Naive thymus-derived CD4-positive, alpha-beta T cell (primary cell): ENCODE measurements at places on chromosomes 1 and 21. TPM values are rescaled to one million over a fixed set of nuclear protein-coding genes. Genes with fewer than 3 reads are reported as not detected.
A peak's percentile ranks its signal among the peaks of the same experiment; 100 is the strongest.

The IL20 gene
- polyA plus RNA-seq, result not detected

The SELP gene
- polyA plus RNA-seq, result 0.50 TPM

The C1orf94 gene
- not detected for polyA plus RNA-seq

- DNase-seq, result no peak
These were observed 7.3 kb upstream of the FAM167B start for GRCh38 chr1:32239790-32240139.

GRCh38 chr21:34986561-34987500 lies 62.3 kb downstream of the RUNX1 start:
- peak; percentile 52 for DNase-seq

DNA sequence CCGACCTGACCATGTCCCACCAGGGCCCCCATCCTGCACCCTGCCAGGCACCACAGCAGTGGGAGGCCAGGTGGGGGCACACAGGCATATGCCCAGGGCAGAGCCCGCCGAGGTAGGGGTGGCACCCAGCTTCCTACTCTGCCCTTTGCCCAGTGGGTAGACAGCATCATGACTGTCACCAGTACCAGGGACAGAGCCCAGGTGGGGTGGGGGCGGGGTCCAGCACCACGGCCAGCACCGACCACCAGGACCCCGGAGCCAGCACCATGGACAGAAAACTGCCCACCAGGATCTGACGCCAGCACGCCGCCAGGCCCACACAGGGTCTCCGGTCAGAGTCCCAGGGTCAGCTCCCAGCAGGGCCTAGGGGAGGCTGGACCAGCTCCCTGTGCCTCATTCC lies 3.8 kb downstream of the TAS1R3 start:
- no peak for DNase-seq
